ENCODE measurements at places on chromosomes 7 and 10.
A peak's percentile ranks its signal among the peaks of the same experiment; 100 is the strongest.

DNA sequence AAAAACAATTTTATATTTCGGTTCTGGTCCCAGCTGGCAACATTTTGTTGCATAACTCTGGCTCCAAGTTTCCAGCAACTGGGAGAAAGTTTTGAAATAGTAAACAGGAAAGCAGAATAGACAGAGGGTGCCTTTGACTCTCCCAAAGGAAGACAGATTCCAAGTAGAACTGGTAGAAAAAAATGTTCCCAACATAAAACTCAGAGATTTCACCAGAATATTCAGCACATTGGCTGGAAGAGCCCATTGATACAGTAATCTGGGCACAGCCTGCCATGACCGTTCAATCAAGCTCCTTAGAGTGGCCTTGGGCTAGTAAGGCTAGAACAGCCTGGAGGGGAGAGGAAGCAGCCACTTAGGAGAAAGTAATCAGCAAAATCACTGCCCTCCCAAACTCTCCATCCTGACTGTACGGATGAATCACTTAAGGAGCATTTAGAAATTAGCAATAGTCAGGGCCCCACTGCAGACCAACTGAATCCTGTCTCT is 120.4 kb downstream of the CUBN start:
- DNase-seq = no peak

DNA sequence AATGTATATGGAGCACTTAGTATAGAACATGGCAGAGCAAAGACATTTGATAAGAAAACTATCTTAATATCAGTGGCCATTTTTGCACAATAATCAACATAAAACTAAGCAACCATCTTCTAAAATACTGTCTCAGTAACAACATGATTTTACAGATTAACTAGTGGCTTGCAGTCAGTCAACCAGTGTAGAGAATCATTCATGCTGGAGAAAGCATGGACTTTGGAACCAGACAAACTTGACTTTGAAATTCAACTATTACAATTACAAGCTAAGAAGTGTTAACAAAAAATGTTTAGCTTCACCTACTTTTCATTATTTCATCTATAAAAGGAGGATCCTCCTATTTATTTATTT is 27.7 kb downstream of the CUBN start:
- no peak for DNase-seq

GRCh38 chr7:142714375-142714774 is 34.9 kb upstream of the PRSS1 start:
- DNase-seq = no peak

- no peak for DNase-seq
These were observed 74.7 kb upstream of the INSIG1 start for GRCh38 chr7:155223021-155223420.

DNA sequence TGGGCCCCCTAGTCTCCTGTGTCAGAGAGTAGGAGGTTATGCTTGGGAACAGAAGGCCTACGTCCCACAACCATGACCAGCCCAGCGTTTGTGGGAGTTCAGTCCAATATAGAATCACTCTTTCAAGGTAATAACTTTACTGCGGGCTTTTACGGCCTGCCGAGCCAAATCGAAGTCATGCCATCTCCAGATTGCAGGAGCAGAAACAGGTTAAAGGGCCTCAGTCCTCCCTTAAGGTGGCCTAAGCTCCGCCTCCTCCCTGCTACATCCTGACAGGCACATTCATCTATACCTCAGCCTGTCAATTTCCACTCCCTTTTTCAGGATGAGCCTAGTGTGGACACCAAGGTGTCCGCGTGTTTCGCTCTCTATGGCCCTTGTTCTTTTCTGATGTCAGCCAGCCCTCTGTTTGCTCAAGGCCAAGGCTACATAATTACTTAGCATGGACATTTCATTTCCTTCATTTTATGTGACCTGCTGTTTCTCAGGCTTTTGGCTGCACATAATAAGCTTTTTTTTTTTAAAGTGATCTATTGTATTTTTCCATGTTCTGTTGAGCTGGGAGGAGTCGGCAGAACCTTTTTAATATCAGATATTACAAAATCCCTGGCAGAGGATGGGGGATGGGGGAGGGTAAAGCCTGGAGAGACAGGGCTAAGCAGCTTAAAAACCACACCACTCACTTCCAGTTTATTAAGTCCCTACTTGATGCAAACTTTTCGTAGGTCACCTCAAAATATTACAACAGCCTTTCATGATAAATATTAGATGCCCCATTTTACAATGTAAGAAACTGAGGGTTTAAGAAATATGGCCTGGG is 84.6 kb downstream of the CACNB2 start:
- DNase-seq = no peak

- no peak for DNase-seq
These were observed 50.3 kb downstream of the SRRM3 start for GRCh38 chr7:76252021-76252420.

- DNase-seq = no peak
These were observed 91.0 kb upstream of the COL1A2 start for GRCh38 chr7:94303695-94304094.

DNA sequence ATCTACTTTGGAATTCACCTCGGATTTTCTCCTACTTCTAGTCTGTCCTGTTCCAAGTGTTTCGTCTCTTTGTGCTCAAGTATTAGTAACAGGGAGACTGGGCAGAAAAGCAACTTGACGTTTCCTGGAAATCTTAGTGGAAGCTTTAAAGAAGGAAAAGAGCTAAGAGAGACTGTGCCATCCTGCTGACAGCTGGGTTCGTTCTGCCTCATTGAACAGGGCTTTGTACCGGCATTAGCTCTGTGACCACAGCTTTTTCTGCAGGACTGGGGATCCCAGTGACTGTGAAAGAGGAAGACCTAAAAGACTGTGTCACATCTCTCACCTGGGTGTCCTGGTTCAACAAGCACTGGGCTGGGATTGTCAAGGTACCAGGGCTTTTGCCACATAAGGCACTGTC is 70.8 kb upstream of the CDCA7L start:
- no peak for DNase-seq

DNA sequence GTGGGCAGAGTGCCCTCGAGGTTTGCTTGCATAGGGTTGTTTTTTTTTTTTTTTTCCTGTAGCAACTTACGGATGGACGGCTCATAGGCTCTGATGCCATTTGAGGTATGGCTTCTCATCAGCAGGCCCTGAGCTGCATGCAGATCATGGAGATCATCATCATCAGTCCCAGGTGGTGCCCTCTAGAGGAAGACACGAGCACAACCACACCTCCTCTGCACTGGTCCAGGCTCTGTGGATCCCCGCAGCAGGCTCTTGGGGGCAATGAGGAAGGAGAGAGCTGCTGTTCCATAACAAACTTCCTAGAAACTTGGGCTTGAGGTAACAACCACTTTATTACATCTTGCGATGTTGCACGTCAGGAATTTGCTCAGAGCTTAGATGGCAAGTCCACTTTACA is 132.7 kb upstream of the CXCL12 start:
- DNase-seq = no peak

GRCh38 chr7:36272211-36272566 is 117.5 kb upstream of the ANLN start:
- DNase-seq = no peak

DNA sequence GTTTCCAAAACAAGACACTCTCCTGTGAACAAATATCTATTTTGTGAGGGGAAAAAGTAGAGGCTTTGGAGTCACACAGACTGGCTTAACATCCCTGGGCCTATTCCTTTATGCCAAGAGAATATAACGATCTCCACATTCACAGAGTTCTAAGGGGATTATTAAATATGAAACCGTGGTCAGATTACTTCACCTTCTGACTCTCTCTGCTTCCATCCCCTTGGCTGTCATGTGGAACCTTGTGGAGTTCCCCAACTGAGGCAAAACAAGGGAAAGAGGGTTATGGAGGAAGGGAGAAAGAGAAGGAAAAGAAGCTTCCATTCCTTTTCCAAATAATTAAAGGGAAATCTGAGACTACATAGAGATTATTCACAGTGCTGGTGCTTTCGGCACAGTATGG is 55.5 kb upstream of the ATP6V0A4 start:
- DNase-seq = no peak

- no peak for DNase-seq
These were observed 533.2 kb downstream of the PARD3 start for GRCh38 chr10:34281661-34282582.

- peak; percentile 26 for DNase-seq
These were observed 83.7 kb upstream of the BET1 start for GRCh38 chr7:94087664-94088352.

- DNase-seq = no peak
These were observed 372.7 kb upstream of the CDC14C start for GRCh38 chr7:48551652-48552051.

- no peak for DNase-seq
These were observed 189.9 kb downstream of the MTERF1 start for GRCh38 chr7:91690541-91691070.

GRCh38 chr10:77649333-77650331 is 12.0 kb upstream of the KCNMA1 start:
- DNase-seq = no peak

DNA sequence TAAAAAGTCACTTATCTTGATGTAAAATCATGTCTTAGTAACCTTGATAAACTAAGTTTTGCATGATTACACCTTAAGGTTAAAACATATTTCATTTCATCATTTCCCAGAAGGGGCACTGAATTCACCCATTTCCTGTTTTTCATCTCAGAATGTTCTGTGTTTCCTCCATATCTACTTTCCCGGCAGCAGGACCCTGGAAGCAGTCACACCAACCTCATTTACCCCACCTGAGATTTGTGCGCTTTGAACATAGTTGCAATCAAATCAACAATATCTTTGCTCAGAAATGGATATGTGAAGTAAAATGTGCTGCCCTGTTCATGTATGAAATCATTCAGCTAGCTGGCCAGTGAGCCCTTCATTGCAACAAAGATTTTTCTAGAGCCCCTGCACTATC is 46.8 kb downstream of the IKZF1 start:
- DNase-seq = no peak

- no peak for DNase-seq
These were observed 56.0 kb downstream of the CPXM2 start for GRCh38 chr10:123835575-123835974.

GRCh38 chr7:112990624-112991023 is 96.0 kb downstream of the GPR85 start:
- no peak for DNase-seq

DNA sequence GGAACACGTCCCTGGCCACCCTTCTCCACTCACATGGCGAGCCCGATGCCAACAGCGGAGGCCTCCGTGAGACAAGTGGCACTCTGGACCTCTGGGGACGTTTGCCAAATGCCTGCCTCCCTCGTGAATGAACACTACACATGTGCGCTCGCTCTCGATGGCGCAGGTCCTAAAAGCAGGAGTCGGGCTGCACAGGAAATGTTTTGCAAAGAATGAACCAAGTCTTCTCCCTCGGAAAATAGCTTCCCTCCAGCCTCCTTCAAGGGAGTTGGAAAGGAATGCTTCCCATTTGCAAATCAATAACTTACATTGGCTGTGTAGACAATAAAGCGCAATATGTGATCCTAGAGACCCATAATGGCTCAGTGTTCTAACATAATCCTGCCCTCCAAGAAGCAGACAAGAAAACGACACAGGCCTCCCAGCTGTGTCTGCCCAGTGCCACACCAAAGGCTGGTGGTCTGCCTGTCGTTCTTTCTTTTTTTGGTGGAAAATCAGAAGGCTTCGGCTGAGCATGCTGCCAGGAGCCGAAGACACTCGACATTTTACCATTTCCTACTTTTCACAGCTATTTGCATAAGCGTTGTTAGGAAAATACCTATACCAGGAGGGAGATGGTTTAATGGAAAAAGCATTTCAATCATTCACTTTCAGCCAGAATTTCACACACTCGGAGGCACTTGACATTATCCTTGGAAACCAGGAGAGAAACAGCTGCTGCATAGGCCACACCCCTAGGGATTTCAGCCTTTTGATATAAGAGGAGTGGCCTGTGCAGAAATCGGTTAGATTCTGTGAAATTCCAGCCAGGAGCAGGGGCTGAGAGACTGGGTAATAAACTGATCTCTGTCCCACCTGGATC is 38.4 kb downstream of the ATXN7L1 start:
- no peak for DNase-seq

DNA sequence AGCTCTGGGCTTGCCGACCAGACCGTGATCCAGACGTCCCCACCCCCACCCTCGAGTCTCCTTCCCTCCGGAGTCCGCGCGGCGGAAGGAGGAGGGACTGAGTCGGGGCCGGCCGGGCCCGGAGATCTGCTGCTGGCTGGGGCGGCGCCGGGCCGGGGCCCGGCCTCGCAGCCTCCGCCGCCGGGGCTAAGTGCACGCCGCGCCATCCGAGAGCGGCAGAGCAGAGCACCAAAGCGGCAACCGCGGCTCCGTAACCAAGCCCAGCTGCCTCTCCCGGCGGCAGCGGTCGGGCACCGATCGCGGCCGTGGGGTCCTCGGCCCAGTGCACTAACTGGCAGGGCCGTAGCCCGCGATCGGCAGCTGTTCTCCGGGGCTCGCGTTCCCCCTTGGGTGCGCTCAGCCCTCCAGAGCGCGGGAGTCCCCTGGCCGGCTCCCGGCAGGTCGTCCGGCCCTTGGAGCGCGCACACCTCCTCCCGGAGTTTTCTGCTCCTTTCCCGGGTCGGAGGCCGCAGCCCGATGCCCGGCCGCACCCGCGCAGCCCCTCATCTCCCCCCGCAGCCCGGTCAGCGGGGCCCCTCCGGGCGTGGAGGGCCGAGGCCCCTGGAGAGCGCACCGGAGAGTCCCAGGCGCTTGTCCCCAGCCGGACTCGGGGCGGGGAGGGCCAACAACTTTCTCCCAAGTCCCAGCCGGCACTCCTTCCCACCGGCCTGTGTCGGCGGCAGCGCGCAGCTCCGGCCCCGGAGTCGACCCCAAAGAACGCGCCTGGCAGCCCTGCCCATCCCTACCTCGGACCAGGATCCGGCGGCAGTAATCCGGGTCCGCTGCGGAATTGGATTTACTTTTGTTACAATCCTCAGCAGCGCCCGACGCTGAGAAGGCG is 799 bp downstream of the VAX1 start:
- no peak for DNase-seq

- DNase-seq = no peak
These were observed 36.3 kb upstream of the TOMM7 start for GRCh38 chr7:22858640-22859561.

DNA sequence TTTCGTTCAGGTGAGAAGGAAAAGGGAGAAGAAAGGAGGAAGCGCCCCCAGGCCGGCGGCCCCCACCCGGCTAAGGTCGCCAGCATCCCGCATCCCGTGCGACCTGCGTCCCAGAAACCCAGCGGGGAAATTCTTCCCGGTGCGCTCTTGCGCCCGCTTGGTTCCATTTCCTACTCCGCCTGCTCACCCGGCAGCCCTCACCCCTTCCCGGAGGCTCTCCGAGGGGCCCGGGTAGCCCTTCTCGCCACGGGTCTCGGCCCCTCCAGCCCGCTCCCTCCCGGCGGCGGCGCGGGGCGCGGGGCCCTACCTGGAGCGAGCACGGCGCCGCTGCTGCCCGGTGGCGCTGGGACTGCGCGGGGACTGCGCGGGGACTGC is at the start of gene PRKCQ:
PRKCQ (minus strand) TSS at position 373 of the 375 bp plus-strand sequence. CDS start 65,141 bp downstream, outside the sequence.
- DNase-seq = no peak
